ENCODE measurements at places on chromosomes 11 and 22.

DNA sequence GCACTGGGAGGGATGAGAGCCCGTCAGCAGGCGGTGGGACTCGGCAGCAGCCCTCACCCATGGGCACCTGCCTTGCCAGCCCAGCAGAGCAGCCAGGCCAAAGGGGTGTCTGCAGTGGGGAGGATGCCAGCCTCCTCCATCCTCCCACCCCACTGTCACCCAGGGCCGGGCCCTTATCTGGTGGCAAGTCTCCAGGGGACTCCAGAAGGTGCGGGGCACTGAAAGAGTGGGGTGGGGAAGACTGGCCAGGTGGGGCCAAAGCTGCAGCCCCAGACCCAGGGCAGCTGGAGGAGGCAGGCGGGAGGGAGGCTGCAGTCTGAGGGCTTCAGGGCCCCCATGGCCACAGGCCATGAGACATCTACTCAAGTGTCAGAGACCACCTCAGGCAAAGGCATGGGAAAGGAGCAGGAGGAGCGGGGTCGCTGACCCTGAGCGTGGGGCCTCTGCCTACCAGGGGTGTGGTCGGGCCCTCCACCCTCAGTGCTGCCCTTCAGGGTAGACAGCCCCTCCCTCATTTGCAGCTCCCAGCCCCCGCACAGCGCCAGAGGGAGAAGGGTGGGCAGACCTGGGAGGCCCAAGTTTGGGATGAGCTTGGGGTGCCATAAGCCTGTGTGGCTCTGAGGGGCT lies 3.5 kb downstream of the DGCR6L start:
- no peak for DNase-seq

DNA sequence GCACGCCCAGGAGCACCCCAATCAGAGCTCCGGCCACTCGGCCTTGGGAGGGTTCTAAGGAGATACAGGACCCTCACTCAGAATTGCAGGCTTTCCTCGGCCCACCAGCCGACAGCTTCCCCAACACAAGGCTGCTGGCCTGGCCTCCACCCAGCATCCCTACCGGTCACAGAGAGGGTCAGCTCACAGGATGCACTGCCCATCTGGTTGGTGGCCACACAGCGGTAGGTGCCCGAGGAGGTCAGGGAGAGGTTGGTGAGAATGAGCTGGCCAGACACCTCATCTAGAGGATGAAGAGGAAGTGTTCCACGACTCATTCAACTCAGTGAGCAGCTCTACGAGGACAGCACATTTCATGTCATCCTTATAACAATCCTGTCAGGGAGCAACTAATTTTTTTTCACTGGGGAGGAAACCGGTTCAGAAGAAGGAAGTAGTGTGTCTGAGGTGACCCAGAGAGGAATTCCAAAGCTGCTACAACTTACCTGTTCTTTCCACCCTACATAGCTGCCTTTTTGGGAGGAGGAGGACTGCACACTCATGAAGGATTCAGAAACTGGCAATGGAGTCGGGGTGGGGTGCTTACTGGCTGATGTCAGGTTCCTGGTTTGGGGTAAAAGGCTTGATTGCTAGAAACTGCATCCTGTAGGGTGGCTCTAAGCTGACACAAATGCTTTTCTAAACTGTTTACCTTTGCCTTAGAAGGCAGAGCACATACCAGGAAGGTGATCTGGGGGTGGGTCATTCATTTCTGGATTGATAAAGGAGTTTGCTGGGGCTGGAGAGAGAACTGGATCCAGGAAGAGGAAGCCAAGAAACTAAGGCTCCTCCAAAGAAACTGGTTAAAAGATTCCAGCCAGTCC lies 3.3 kb downstream of the VSIG2 start:
- peak; percentile 32 for DNase-seq

GRCh38 chr11:117564321-117564720 lies 232.7 kb downstream of the DSCAML1 start:
- DNase-seq = no peak

GRCh38 chr22:43152357-43153071 lies 1.2 kb downstream of the TSPO start:
- DNase-seq = peak; percentile 38

GRCh38 chr22:32219026-32219425 lies 14.2 kb upstream of the RFPL2 start:
- no peak for DNase-seq

DNA sequence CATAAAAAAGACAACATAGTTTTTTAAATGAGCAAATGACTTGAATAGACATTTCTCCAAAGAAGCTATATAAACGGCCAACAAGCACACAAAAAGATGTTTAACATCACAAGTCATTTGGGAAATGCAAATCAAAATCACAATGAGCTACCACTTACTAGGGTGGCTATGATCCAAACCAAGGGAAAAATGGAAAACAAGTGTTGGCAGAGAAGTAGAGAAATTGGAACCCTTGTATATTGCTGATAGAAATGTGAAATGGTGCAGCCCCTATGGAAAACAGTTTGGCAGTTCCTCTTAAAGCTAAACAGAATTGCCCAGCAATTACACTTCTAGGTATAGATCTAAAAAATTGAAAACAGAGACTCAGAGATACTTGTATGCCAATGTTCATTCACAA lies 29.0 kb downstream of the PAMR1 start:
- DNase-seq = no peak

DNA sequence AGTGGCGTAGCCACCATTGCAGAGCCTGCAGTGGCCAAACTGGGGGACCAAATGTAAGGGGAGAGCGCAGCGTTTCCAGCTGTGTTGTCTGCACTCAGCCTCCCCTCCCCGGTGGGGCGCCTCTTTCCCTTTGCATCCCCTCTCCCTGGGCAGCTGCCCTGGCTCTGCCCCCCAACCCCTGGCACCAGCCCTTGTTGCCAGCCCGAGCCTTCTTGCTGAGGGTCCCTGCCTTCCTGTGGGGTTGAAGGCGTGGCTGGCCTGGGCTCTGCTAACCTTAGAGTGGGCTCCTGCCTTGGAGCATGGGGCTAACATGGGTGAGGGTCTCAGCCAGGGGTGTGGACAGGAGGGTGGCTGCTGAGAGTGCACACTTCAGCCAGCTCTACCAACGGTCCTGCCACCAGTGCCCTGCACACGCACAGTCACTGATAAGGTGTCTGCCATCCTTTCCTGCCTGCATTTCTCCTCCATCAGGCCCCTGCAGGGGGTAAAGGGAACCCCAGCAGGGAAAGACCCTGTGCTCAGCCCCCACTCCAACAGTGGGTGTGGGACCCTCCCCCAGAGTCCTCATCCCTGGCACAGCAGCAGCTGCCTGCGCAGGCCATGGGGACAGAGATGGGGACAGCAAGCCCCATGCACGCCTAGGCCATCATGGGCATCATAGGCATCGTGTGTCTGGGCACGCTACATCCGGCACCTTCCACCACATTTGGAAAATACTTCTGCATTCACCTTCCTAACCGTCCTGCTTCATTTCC lies 43.5 kb downstream of the CERK start:
- no peak for DNase-seq

- DNase-seq = peak; percentile 57
These were observed 10.4 kb downstream of the NHERF4 start for GRCh38 chr11:119195680-119196079.

DNA sequence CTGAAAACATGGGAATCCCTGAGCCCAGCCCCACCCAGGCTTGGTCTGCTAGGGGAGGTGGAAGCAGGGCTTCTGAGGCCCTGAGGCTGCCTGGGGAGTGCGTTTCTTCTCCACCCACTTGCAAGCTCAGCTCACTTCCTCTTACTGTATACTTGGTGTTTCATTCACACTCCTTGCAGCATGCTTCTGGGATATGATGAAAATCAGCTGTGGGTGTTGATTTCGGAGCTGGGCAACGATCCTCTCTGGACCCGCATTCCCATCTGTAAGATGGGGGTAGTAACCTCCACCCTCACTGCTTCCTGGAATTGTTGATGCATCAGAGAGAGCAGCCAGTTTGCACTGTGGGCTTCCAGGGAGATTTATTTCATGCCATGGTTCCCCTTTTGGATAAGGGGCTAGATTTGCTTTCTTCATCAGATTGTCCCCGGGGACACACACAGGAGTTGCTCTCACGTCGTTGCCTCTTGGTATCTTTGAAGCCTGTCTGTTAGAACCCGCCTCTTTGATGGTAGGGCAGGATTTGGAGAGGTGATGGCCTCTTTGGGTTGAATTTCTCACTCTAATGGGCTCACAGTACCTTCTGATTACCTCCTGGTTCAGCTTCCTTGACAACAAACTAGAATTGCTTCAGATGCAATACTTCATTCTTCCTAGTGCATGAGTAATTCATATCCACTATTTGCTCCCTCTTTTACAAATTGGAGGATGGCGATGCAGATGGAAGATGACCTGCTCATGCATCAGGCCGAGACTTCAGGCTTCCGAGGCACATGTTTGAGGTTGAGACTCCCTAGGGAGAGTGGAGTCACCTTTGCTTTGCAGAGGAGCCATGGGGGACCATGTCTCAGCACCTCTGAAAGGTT lies 40.4 kb downstream of the BCR start:
- no peak for DNase-seq

- DNase-seq = peak; percentile 93
These were observed at the start of gene EI24 for GRCh38 chr11:125568970-125569914. Gene EI24 (plus strand): TSS chr11:125569477. CDS start chr11:125572528, 3,051 bp downstream.

GRCh38 chr22:35634943-35635540 lies 13.2 kb upstream of the APOL6 start:
- no peak for DNase-seq

GRCh38 chr11:90913131-90913668 lies 690.4 kb upstream of the CHORDC1 start:
- DNase-seq = no peak

GRCh38 chr22:30822216-30823014 lies 127.7 kb downstream of the OSBP2 start:
- DNase-seq = no peak

GRCh38 chr11:76314741-76315090 lies 66.2 kb downstream of the THAP12 start:
- peak; percentile 46 for DNase-seq
